ENCODE measurements at places on chromosomes 6 and 20.

GRCh38 chr6:143545165-143545564, 33.6 kb upstream of the FUCA2 start:
- DNase-seq: no peak

GRCh38 chr6:80181352-80182081, 75.0 kb downstream of the BCKDHB start:
- no peak for DNase-seq

DNA sequence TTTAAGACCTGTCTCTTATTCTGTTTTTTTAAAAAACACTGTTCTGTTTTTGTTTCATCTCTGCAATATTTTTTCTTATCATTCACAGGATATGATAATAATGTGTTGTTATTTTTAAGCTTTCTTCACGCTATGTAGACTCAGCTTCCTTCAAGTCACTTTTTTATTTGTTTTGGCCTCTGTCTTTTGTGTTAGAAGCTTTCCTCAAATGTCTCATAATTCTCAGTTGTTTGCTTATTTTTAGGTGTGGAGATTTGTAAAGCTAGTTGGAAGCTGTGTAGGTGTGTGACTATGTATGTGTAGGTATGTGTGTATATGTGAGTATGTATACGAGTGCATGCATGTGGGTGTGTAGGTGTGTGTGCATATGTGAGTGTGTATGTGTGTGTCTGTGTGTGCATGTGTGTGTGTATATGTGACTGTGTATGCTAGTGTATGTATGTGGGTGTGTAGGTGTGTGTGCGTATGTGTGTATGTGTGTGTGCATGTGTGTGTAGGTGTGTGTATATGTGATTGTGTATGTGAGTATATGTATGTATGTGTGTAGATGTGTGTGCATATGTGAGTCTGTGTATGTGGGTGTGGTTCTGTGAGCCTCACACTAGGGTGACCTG, 16.3 kb upstream of the VEGFA start:
- no peak for DNase-seq

GRCh38 chr6:157139054-157139708, 184.1 kb downstream of the TMEM242 start:
- DNase-seq: no peak

GRCh38 chr6:19210849-19211590, 626.1 kb upstream of the ID4 start:
- DNase-seq: no peak

DNA sequence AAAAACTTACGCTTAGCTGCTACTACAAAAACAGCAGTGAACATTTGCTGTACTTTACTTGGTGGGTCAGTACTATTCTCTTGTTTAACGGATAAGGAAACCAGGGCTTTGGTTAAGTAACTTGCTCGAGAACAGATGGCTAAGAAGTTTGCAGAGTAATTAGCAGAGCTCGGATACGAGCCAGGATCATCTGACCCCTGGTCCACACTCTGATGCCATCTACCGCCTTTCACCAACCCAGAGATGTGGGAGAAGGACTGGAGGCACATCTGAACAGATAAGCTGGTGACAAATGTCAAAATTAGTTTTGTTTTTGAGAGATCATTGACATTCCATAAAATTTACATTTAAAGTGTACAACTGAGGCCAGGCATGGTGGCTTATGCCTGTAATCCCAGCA, 18.9 kb upstream of the RPL7L1 start:
- no peak for DNase-seq

DNA sequence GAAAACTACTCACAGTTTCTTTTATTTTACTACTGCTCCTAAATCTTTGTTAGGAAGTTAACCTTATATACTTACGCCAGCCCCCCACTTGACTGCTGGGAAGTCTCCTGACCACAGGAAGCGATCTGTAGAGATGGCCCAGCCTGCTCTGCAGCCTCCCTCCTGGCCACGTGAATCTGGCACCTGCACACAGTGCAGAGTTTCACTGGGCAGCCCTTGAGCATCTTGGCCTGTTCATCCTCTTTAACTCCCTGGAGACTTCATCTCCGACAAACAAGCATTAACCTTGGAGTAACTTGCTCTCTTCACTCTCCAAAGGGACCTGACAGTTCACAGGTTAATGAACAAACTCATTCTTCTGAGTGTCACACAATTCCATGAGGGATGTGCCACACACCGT, 294.1 kb downstream of the BTBD9 start:
- DNase-seq: no peak

- no peak for DNase-seq
These were observed 22.0 kb downstream of the ACSS1 start for GRCh38 chr20:25035921-25036320.

DNA sequence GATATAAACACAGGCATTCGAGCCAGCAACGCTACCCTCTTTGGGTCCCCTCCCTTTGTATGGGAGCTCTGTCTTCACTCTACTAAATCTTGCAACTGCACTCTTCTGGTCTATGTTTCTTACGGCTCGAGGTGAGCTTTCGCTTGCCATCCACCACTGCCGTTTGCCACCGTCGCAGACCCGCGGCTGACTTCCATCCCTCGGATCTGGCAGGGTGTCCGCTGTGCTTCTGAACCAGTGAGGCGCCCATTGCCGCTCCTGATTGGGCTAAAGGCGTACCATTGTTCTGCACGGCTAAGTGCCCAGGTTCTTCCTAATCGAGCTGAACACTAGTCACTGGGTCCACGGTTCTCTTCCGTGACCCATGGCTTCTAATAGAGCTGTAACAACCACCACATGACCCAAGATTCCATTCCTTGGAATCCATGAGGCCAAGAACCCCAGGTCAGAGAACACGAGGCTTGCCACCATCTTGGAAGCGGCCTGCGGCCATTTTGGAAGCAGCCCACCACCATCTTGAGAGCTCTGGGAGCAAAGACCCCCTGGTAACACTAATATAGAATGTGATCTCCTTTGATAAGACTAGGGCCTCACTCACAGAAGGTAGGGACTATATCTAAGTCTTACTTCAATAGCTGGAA, 973 bp downstream of the UBD start:
- no peak for DNase-seq

GRCh38 chr6:5698318-5698717, 308.4 kb downstream of the NRN1 start:
- no peak for DNase-seq
